ENCODE measurements at places on chromosomes 1 and 21.
A peak's percentile ranks its signal among the peaks of the same experiment; 100 is the strongest.

GRCh38 chr1:182200025-182200812, 138.7 kb upstream of the ZNF648 start:
- DNase-seq: no peak

DNA sequence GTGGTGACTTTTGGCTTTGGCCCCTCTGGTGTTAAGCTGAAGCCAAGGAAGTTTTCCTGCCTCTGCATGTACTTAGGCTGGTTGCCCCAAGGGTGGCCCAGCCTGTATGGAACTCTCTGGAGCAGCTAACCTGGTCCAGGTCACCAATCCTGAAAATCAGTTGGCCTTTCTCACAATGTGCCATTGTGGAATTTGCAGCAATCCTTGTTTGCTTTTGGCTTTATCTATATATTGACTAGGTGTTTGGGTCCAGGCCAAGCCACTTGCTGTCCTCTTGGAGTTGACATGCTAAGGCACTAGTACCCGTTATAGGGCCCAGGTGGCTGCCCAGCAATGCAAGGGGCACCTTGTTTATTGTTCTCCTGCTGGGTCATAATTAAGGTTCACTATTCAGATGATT, 124.6 kb downstream of the CAMTA1 start:
- DNase-seq: no peak

DNA sequence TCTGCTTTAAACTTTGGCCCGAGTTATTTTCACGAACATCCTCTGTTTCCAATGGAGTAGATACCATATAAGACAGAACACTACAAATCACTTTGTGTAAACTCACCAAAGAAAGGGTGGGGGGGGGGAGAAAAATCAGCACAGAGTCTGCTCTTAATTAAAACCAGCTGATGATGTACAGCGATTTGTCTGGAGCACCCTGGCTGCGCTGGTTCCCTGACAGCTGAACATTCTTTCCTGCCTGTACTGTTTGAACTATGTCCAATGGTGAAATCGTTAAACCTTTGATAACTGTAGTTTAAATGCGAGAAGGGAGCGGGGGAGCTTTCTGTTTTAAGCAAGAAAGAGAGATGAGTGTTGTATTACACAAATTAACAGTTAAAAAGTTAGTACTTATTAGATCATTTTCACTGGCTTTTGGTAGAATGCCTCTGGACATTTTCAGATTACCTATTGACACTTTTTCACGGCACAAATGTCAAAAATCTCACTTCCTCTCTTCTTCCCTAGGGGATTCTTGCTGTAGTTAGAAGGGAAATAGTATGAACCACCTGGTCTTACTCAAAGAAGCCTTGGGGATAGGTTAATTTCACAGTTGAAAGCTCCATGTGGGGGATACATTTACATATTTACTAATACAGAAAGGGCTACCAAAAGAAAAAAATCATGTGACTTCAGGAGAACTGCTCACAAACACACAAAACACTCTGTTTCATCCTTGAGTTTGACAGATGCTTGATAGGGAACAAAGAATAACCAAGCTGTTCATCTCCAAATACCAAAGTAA, 140.2 kb upstream of the RUNX1 start:
- DNase-seq: no peak

DNA sequence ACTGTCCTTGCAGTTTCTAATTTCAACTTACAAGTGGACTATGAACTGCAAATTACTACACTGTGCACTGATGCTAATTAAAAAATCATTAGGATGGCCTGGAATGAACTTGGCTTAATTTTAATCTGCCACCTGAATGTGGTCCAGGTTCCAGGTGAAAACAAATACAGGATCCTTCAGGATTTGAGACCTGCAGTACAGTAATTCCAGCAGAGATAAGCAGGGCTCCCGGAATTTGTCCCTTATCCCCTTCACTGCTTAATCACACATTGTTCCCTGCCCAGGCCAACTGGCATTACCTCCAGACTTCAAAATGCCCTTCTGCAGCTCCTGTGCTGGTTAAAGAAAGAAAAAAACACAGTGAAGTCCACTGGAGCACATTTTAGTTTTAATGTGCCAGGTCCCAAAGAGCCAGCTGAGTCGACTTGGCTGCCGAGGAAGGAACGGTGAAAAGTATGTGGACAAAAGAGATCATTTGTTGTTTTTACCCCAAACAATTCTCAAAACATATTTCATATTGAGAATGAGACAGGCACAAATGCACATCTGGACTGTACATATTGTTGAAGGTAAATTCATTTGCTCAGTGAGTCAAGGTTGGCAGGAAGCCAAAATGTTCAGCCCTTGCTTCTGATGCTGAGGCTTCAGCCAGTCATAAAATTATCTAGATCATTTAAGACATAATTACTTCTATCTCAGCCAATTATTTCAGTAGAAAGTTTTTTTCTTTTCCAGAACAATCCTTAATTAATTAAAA, 28.3 kb downstream of the DEGS1 start:
- DNase-seq: peak; percentile 13

DNA sequence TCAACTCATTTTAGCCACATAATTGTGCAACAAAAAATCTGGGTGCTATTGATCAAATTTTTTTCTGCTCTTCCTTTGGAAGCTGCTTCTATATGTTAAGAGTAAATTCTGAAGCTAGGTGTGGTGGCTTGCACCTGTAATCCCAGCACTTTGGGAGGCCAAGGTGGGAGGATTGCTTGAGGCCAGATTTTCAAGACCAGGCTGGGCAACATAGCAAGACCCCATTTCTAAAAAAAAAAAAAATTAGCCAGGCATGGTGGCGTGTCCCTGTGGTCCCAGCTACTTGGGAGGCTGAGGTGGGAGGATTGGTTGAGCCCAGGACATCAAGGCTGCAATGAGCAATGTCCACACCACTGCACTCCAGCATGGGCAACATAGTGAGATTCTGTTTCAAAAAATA, 24.3 kb upstream of the RSBN1 start:
- DNase-seq: no peak

DNA sequence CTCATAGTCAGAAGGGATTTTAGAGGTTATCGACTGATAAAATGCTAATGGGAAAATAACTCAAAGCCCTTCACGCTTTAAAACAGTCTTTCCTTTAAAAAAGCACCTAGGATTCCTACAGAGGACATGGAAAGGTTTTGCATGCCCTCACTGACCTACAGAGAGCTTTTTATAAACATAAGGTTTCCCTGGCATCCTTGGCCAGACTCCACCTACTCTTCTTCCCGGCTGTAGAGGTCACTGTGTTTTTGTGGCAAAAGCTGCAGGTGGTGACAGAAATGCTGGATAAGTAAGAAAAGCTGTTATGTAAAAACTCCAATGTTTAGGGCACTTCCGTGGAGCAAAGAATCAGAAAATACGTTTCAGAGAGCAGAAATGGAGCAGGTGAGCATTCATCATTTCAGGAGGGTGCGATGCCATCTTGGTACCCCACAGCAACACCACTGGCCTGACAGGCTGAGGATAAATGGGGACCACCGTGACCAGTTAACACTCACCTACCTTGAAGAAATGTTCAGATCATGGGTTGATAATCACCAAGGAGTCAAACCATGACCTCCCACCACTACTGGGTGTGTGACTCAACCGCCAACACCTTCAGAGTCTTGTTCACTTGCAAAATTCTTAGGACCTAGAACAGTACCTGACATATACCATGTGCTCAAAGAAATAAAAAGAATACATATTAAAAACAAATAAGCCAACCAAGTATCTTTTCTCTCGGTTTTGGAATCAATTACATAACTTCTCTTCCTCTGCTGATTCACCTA, 46.6 kb downstream of the SSBP3 start:
- DNase-seq: no peak

DNA sequence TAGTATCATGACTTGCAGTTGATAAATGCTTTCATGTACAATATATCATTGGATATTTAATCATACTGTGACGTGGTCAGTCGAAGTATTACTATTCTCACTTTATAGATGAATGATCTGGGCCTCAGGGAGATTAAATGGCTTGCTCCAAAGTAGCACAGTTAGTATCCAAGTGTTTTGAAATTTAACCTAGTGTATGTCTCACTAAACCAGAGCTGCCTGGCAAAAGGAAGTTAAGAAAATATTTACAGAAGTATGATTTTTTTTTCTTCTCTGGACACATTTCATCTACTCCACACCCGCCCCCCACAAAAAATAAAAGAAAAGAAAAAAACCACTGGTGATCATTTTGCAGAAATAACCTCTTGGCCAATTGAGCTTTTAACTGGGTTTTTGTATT, 71.9 kb upstream of the CXADR start:
- no peak for DNase-seq

- DNase-seq: no peak
Observed at GRCh38 chr1:162303004-162303344, 73.7 kb downstream of the SPATA46 start.

GRCh38 chr21:40215941-40216340, 348.7 kb downstream of the PCP4 start:
- DNase-seq: no peak

- DNase-seq: no peak
Observed at GRCh38 chr1:36420409-36420808, 22.7 kb upstream of the LSM10 start.

DNA sequence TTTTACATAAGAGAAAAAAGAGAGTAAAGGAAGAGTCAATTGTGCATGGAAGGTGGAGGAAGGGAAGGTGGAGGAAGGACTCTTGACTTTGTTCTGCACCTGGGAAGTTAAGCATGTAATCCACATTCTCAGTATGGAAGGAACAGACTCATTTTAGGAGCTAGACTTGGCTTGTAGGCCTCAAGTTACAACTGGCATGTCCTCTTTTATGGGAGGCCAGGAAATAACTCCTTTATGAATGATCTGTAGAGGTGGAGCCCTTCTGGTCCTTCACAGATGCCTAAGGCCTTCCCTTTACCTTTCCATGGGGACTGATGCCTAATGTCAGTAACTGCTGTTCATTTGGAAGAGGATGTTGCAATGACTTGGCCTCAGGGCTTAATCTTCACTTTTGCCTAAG, 29.4 kb upstream of the CCSAP start:
- no peak for DNase-seq

DNA sequence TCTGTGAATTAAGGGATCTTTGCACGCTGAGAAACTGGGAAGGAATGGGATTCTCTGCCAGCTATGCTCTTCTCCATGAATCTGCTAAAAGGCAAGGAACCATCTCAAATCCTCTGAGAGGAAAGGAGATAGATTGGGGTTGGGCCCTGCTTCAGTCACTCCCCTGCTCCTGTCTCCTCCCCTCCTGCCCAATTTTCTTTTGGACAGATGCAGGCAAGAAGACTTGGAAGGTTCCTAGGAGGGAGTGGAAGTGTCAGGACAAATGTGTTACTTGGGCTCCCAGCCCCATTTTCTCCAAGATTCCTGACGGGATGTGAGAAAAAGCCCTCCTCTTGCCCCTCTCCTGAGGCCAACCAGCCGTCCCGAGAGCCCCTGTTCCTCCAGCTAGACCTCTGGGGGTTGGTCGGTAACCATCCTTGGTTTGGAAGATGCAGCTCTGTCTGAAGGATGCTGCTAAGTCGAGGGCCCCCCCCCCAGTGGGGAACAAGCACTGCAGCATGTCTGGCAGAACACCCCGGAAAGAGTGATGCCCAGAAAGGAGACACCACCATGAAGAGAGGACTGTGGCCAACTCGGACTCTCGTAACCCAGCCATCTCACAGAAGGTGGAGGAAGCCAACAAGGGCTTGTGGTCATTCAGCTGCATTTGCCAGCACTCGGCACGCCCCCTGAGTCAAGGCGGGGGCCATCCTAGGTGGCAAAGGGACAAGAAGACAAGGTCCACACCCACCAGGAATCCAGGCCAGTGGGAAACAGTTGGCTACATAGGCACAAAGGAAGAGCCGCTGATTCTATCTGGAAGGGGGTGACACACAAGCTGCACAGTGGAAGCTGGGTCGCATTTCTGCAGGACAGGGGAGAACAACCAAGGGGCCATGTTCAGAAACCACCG, 43.7 kb downstream of the CDK18 start:
- no peak for DNase-seq

DNA sequence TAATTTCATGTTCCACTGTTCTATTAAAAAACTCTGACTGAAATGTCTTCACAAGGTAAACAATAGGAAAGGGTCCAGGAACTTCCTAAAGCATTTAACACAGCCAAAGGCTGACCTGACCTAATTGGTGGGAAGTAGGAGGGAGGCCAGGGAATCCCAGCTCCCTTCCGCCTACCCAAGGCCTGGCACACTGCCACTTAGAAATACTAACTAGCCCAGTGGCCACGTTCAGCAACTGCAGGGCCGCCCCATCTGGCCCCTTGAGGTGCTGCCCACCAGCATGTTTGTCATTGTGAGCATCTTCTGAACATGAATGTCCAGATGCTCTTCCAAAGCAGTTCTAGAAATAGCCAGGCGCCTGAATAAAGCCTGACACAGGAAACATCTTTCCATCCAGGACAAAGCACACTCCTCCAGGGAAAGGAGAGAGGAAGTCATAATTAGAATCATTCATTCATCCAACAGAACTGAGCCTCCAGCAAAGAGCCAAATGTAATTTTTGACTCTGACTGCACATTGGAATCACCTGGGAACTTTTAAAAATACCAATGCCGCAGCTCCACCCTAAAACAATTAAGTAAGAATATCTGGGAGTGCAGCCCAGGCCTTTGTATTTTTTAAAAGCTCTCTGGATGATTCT, 44.6 kb upstream of the BCL9 start:
- no peak for DNase-seq

DNA sequence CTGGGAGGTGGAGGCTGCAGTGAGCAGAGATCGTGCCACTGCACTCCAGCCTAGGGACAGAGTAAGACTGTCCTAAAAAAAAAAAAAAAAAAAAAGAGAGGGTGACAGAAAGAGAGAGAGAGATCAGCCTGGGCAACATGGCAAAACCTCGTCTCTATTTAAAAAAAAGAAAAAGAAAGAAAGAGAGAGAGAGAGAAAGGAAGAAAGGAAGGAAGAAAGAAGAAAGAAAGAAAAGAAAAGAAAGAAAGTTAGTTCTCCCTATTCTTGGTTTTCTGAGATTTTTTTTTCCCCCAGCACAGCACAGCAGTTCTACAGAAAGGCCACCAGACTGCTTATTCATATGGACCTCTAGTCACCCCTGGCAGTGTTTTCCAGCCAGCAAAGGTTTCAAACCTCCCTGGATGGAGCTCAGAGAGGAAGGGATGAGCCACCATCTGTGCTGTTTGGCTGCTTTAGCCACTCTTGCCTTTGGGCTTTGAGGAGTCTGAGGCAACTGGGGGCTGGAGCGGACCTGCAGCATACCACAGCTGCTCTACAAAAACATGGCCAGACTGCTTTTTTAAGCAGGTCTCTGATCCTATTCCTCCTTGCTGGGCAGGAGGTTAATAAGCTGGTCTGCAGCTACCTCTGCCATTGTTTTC, 10.6 kb downstream of the S100A6 start:
- peak; percentile 55 for DNase-seq

- DNase-seq: no peak
Observed at GRCh38 chr1:14439015-14439414, 159.5 kb upstream of the KAZN start.
